GF-D8 (cell line): ENCODE measurements at places on chromosomes 1 and 21.

GRCh38 chr1:59520827-59521418 is 224.0 kb downstream of the FGGY start:
- no peak for DNase-seq

DNA sequence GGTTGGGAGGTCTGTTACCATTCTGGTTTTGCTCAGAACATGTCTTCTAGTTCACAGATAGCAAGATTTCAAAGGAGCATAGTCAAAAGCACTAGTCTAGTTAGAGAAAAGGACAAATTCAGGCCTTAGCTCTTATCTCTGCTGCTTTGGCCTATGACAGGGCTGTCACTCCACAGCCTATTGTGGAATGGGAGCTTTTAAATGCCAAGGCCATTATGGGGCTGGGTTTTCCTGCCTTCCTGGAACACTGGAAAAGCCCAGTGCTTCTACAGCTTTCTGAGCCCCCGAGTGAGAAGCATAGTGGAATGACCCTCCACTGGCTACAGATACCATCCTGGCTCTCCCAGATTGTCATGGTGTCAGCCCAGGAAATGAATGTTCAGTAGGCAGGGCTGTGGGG is 9.3 kb downstream of the MTFR1L start:
- no peak for DNase-seq

- DNase-seq, result no peak
Measured at GRCh38 chr1:80250573-80251168, 1244.1 kb upstream of the ADGRL4 start.

GRCh38 chr1:22473952-22474351 is 22.3 kb downstream of the ZBTB40 start:
- DNase-seq, result no peak

DNA sequence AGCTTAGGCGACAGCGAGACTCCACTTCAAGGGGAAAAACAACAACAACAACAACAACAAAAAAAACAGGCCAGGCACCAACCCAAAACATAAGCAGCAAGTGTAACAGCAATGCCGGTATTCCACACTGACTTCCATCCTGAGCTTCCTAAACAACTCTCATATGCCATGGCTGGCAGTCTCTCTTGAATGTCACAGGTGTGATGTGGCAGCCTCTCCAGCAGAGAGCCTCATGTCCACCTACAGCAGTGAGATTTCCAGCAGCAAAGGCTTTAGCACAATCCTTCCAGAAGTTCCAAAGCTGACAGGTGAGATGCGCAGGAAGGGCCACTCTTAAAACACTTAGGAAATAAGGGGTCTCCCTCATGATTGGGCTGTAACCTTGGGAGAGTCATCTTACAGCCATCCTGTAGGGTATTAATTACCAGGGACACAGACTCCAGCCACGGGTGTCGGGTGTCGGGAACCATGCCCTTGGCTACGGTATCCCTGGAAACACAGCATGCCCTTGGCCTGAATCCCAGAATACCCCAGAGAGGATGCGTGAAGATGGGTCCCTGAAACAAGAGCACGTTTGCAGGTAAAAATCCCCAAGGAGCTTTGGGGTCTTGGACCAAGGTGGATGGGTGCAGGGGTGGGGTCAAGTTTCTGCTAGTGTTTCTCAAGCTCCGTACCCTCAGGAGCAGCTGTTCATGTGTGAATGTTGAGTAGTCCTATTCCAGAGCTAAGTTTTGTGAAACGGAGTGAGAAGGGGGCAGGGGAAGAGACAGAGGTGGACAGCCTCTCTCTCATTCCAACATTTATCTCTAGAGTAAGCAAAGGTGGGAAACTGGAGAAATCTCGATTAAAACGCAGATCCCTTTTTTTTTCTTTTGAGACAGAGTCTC is 31.4 kb downstream of the CLSTN1 start:
- DNase-seq, result no peak

DNA sequence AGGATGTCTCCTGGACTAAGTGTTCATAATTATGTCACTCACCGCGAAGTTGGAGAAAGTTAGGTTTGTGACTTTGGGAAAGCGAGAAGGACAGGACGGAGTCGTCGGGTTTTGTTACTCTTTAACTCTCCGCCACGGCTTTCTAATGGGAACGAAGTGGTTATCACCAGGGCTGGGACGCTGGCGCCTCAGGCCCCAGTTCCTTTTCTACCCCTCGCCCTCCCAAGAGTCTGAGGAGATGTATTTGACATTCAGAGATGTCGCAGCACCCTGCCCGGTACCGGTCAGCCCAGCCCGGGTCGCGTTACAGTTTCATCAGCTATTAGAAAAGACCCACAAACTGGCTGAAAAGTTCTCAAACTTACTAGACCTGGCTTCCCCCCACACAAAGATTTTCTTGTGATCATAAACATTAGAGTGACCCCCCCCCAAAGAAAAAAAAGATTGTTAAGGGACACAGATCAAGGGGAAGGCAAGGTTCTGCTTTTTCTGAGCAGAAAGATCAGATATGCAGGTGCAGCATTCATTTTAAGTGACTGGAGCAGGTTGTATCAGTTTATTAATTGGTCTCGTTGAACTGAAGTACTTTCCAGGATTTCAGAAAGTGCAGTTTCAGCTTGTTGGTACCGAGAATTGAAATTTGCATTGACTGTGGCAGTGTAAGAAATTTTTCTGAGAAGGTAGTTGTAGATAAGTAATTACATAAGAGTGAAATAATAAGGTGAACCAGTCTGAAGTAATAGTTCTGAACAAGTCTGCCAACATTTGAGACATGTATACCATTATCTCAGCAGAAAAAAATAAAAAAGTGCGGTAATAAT is 859 bp upstream of the ZBTB18 start:
- DNase-seq, result no peak

- DNase-seq, result no peak
Measured at GRCh38 chr1:93447481-93448291, at the start of gene FNBP1L. Gene FNBP1L, plus strand, starts transcription at chr1:93448118. Its CDS starts 164 bp downstream, at chr1:93448282.

- DNase-seq, result no peak
Measured at GRCh38 chr1:86567878-86568277, 21.0 kb downstream of the CLCA4 start.

DNA sequence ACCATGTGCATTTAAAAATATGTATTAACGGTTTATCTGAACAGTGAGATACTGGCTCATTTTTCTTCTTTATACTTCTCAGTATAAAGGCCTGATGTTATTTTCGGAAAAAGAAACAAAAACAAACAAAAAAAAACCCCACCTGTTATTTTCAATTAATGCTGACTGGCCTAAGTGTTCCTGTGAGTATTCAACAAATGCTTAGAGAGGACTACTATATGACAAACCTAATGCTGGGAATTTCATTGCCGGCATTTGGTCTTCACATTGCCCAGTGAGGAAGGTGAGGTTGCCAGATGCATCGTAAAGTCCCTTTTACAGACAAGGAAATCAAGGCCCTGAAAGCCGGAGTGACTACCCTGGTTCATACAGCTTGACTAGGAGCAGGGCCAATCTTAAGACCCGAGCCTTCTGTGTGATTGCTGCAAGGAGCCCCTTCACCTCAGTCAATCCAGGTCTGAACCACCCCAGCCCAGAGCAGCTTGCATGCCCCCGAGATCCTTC is 599 bp downstream of the MRPL24 start:
- no peak for DNase-seq

- DNase-seq, result no peak
Measured at GRCh38 chr1:167206166-167206835, 14.4 kb upstream of the POU2F1 start.

GRCh38 chr1:117665556-117666270 is 59.9 kb downstream of the TENT5C start:
- no peak for DNase-seq

GRCh38 chr1:38123356-38124135 is 77.0 kb upstream of the POU3F1 start:
- DNase-seq, result no peak

GRCh38 chr1:192879406-192879805 is 70.6 kb downstream of the RGS2 start:
- DNase-seq, result no peak

DNA sequence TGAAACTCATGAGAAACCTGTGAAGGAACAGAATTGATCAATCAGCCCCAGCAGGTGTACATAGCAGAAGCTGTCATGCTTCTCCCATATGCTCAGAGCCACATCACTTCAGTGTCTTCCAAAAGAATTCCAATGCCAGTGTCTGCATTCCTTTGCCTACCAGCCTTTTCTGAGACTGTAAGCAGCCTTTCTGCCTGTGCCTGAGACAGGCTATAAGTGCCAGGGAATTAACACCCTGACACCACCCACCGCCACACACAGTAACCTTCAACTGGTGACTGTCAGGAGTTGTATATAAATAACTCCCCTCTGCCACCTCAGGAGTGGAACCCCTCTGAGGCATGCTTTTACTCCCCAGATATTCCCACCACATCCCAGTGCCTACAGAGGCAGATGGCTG is 38.1 kb upstream of the SLAMF9 start:
- DNase-seq, result no peak

GRCh38 chr1:27575840-27576331 is 28.1 kb downstream of the AHDC1 start:
- DNase-seq, result no peak

DNA sequence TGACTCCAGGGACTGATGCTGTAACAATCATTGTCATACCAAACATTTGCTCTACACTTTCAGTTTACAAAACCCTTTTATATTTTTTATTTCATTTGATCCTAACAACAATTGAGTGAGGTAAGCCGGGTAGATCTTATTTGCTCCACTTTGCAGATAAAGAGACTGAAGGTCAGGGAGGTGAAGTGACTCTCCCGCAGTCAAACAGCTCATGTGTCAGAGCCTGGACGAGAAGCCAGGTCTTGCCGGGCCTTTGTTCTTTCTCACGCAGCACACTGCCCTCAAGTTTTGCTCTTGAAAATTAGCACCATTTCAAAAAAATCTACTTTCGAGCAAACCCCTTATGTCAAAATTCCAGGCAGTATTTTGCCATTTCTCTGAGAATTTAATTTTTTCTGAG is 65.2 kb downstream of the CD247 start:
- no peak for DNase-seq

GRCh38 chr1:71676979-71677925 is 596.4 kb upstream of the ZRANB2 start:
- no peak for DNase-seq

DNA sequence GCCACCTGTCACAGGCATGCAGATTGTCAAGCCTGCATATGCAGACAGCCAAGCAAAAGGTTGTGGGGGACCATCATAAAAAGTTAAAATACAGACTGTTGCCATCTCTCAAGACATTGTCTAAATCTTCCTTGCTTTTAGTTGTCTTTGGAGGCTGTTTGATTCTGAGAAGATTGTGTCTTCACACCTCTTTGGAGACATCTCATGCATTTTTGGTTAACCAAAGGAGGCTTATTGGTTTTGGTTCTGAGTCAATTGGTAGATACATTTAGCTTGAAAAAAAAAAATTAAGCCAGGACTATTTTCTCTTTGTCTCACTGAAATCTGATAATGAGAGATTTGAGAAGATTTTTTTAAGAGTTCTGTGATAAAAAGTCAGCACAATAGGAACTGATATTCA is 217.6 kb downstream of the LYPLAL1 start:
- no peak for DNase-seq

DNA sequence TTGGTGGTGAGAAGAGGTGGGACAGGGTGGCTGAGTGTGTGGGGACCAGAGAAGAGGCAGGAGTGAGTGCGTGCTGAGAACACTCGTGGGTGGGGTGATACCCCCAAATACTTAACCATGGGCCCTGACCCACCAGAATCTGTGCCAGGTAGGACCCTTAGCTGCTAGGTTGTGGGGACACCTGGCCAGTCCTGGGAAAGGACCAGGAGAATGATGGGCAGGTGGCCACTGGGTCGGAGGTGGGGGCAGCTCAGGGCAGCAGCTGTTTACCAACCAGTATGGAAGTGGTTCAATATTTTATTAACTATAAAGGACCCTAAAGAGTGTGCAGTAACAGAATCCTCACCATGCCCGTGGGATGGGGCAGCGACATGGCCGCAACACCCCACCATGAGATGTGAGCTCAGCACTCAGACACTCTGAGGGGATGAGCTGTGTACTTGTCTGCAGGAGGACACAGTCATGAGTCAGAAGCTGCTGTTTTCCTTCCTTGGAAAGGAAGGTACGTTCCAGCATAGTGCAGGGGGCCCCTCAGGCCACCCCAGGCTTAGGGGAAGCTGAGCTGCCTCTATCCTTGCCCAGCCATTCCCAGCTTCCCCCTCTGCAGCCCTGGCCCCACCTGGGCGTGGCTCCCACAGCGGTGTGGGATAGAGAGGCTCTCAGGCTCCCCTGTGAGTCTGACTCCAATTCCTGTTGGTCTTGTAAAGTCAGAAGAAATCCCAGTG is 25.4 kb downstream of the TEX35 start:
- no peak for DNase-seq

DNA sequence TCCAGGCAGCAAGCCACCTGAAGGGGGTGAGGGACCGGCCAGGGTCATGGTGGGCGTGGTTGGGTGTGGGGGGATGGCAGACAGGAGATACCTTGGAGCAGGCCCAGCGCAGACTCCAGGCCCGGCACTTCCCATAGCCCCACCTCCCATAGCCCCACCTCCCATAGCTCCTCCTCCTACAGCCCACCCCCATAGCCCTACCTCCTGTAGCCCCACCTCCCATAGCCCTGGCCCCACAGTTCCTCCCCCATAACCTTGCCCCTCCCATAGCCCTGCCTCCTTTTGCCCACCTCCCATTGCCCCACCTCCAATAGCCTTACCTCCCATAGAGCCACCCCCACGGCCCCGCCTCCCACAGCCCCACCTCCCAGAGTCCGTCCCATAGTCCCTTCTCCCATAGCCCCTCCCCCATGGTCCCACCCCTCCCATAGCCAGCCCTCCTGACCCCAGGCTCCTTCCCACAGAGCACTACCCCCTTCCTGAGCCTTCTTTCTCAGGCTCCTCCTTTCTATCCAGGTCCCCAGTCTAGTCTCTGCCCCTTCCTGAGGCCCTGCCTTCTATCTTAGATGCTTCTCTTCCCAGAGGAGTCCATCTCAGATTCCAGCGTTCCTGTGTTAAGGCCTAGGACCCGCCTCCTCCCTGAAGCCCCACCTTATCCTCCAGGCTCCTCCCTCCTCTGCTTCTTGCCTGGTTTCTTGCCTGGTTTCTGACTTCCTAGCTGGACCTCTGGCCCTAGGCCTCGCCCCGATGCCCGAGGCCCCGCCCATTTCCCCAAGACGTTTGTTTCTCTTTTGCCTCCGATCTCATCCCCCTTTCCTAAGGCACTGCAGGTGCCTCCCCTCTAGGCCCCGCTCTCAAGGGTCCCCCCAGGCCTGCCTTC is 46.8 kb downstream of the PTPRU start:
- no peak for DNase-seq

DNA sequence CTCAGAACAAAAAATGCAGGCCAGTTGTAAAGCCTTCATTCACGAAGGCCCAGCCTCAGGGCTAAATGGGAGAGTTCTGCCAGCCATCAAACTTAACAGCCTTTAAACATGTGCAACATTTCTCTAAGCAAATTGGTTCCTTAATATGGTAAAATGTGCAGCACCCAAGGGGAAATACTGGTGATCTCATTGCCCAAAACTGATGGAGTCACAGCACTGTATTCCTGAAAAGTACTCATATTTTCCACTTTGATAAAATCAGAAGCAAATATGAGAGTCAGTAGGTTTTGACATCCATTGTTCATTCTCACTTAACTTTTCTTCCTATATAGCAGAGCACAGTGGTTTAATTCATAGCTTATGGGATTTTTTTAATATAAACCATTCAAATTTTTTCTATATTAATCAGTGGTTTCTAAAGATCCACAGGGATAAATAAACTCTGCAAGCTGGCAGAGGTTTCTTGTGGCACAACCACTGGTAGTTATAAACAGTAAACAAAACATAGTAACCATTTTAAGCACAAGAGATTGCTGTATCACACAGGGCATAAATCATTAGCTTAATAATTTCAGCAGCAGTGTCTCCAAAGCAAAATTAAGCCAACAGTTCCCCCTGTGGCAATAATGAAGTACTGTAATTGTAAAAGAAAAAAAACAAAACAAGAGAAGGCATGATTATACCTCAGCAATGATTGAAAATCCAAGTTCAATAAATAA is 106.9 kb upstream of the LYPLAL1 start:
- DNase-seq, result no peak

- DNase-seq, result no peak
Measured at GRCh38 chr21:26887251-26887650, 42.0 kb upstream of the ADAMTS1 start.
